ENCODE measurements at places on chromosomes 3 and 15.

- no peak for DNase-seq
Measured at GRCh38 chr3:149510480-149510879, 36.0 kb downstream of the TM4SF4 start.

- no peak for DNase-seq
Measured at GRCh38 chr3:923161-923910, 169.5 kb upstream of the CNTN6 start.

DNA sequence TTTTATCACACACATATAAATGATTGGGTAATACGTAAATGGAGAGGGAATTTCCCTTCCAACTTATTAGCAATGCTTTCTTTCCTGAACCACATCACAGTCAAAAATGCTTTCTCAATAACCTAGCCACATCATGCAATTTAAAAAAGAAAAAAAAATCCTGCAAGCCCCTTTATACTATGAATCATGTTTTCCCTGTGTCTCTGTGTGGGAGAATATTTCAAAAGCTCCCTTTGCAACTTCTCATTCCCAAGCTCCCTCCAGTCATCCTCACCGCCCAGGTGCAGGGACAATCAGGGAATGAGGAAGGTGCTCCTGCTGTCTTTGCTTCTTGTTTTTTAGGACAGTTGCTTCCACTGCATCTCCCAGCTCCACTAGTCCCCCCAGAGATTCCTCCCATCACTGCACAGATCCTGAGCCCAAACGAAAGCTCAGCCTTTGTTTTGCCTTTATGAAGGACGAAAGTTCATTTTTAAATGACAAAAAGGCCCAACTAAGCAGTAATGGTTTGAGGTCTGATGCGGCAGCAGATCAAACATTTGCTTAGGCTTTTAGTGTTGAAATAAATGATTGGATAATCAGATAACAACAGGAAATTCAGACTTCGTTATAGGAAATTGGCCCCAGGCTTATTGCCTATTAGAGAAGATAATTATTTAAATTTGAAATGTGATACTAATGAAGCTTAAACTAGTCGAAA lies 47.8 kb upstream of the ADGRG7 start:
- no peak for DNase-seq

GRCh38 chr15:37221671-37222145 lies 121.4 kb upstream of the MEIS2 start:
- DNase-seq: no peak
